ENCODE measurements at places on chromosomes 11 and 22.

- no peak for DNase-seq
Measured at GRCh38 chr11:3164138-3164551, 965 bp downstream of the OSBPL5 start.

DNA sequence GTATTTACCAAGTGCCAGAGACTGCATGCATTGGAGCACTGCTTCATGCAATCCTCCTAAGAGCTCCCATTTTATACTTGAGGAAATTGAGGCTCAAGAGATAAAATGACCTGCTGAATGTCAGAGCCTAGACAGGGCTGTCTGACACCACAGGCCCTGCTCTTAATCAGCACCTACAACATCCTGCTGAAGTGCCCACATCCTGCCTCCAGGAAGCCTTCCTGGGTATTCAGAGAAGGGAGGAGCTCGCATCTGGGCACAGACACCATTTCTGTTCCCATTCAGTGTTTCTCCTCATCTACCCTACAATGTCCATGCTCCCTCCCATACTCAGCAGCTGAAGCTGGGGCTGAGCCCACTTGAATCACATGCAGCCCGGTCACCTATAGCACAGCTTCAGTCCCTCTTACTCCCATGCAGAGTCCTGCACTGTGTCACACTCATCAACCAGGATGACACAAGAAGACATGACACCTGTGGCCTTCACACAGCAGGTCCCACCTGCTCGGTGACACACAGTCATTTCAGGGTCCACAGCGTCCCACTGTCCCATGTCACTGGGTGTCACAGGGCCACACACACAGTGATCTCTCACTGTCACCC, 53.1 kb downstream of the PDE2A start:
- DNase-seq, result no peak

DNA sequence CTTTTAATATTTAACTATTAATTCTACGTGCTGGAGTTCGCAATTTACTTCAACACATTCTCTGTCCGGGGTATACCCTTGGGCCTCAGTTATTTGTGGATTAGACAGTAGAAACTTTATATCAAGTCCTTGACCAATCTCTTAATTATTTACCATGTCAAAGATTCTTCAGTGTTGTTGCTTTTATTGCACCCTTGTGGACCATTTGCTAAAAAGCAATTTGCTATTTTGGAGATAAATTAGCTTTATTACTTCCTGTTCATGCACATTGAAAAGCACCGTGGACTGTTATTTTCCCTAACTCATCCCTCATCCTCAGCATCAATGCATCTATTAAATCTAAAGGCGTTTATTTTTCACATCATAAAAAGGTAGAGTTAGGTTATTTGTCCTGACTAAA, 609.9 kb downstream of the CNTN5 start:
- no peak for DNase-seq

DNA sequence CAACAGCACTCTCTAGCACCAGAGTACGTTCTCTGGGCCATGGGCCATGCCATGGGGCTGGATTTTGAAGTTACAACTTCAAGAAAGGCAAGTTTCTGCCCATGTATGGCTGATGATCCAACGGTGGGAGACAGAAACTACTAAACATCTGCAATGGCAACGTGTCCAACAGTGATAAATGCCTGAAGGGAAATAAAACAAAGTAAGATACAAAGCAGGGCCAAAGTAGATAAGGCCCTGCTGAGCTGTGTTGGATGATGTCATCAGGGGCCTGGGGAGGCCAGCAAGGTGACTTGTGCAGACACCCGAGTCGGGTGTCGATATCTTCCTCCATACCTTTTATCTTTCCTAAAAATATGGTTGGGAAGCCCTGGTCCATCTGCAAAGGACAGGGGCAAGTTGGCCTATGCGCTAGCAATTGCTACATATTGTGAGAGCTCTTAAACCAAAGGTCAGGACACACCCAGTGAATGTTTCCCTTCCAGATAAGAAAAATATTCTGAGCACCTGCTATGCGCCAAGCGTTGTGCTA, 487.2 kb downstream of the MN1 start:
- DNase-seq, result no peak

DNA sequence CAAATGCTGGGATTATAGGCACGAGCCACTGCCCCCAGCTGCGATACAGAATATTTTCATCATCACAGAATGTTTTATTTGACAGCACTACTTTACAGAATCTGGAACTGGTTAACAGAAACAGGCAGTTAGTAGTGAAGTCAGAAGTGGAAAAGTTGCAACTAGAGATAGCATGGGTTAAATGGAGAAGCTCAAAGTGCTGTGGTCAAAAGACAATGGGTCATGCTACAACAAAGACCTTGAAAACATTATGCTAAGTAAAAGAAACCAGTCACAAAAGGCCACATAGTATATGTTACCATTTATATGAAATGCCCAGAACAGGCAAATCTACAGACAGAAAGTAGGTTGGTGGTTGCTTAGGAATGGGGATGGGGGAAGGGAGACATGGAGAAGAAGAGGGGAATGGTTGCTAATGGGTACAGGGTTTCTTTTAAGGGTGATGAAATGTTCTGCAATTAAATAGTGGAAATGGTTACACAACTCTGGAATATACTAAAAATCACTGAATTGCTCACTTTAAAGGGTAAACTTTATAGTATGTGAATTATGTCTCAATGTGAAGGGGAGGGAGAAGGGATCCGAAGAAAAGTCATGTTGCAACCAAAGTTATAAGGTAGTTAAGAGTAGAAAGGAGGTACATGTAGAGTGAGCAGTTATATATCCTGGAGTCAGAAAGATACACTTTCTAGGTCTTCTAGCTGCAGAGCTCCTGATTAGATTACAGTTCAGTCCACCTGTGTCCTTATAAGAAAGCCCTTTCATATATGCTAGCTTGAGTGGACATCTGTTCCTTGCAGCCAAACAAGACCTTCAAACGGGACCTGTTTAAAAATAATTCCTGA, 46.3 kb upstream of the RAPSN start:
- no peak for DNase-seq

GRCh38 chr11:127866109-127866508, 721.2 kb downstream of the ETS1 start:
- no peak for DNase-seq

- DNase-seq, result no peak
Measured at GRCh38 chr11:34987617-34988016, 71.2 kb downstream of the PDHX start.

GRCh38 chr22:38513063-38513462, 7.0 kb upstream of the DDX17 start:
- DNase-seq, result no peak

GRCh38 chr11:15034687-15035267, 38.6 kb upstream of the CALCB start:
- DNase-seq, result no peak

DNA sequence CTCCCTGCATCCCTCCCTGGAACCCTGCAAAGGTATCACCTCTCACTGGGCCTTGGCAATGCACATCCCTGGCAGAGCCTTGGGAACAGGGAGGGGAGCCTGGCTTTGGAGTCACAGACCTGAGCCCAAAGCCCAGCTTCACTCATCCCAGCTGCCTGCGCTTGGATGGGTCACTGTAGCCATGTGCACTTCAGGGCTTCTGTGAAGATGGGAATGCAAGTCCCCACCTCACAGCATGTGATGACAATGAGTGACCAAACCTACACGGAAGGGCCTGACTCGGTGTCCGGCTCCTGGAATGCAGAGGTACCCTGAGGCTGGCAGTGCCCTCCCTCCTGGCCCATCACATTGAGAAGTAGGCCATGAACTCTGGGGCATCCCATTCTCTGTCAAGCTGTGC, 22.8 kb upstream of the BAIAP2L2 start:
- no peak for DNase-seq

GRCh38 chr22:19612866-19613572, 88.8 kb upstream of the CLDN5 start:
- no peak for DNase-seq

- no peak for DNase-seq
Measured at GRCh38 chr11:35491231-35491871, 34.1 kb downstream of the PAMR1 start.

DNA sequence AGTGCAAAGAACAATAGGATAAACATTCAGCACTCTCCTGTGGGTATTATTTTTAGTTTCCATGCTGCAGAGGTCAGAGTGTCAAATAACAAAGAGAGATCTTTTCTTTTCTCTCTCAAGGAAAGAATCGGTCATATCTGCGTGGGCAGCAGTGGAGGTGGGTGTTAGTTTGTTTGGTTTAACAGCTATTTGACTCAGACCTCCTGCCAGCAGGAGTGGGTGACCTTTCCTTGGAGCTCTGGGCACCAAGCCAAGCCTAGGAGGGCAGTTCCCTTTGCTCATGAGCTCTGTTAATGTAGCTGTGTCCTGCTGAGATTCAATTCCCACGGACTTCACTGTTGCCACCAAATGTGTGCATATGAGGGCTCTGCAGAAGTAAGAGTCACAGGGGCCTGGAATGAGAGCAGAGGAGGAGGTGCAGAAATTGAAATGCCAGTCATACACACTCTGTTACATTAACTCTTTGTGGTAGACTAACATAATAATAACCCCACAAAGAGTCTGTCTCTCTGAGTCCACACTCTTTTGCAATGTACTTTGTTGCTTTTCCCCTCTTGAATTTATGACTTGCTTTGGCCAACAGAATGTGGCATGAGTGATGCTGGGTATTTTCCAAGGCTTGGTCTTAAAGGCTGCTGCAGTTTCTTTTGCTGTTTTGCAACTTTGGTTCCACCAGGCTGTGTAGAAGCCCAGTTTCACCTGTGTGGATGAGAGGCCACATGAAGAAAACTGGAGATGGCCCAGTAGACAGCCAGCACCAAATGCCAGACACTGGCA, 76.0 kb upstream of the GRK3 start:
- DNase-seq, result peak; percentile 14

- no peak for DNase-seq
Measured at GRCh38 chr22:37213218-37213855, 1.1 kb upstream of the SSTR3 start.

Data from DMS 273 treated with DMSO at 0.1 percent for 48 hours (cell line).